Left lobe of liver (tissue), 2 donors: ENCODE measurements at places on chromosomes 6 and 20. TPM values are rescaled to one million over a fixed set of nuclear protein-coding genes. Genes with fewer than 3 reads are reported as not detected.

Gene VIP
- total RNA-seq: 0.15 TPM

Gene COL19A1
- 0.10 TPM for total RNA-seq

Gene SIRPA
- total RNA-seq: 35.9 TPM

Gene PPARD
- 10.8 TPM for total RNA-seq

Gene TMEM200A
- total RNA-seq: 0.10 TPM

Gene GPX5
- not detected for total RNA-seq

Gene DEFB112
- not detected for total RNA-seq

Gene RAD21L1
- not detected for total RNA-seq

Gene SLC2A4RG
- total RNA-seq: 195 TPM

Gene TSPYL4
- total RNA-seq: 5.2 TPM

GRCh38 chr6:89410788-89411144, 1.3 kb downstream of the RRAGD start:
- DNase-seq: no peak

DNA sequence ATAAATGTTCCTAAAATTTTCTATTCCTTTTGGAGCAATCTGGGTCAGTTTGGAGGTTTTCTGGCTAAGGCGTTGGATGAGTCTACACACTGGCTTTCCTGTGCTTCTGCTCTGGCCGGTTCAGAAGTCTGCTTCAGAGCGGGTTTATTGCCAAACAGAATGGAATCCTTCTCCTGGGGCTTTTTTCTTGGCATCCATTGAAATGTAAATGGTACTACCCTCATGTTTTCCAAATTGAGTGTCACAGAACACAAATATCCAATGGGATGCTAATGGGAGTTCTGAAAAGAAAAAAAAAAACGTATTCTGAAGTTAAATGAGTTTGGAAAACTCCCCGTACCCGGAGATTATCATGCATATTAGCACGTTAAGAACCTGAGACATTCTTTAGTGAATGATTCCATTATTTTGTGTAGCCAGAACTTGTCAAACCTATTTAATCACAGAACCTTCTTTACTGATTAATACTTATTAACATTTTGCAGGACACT, 930.3 kb downstream of the QKI start:
- DNase-seq: no peak

DNA sequence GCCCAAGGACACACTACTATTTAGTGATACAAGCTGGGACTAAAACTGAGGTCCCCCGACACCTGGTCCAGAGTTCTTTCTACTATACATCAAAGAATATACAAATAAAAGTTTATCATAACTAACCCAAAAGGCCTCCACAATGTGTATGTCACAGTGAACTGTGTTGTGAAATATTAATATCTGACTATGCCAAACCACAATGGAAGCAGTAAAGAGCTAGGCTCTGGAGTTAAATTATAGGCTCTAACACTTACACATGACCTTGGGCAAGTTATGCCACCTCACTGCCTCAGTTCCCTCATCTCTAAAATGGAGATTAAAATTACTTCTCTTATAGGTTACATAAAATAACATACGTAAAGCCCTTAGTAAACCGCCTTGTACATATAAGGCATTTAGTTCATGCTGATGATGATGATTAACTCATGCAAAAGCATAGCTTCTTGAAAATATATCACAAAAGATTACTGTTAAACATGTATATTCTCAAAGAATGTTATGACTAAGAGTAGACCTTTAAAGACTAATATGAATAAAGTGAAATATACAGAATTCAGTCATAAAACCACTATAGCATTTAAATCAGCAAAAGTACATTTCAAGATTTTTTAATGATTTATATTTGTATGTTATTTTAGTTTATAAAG, 5.7 kb downstream of the SUPT3H start:
- no peak for DNase-seq

GRCh38 chr6:21312118-21312517, 281.4 kb upstream of the SOX4 start:
- DNase-seq: no peak

- DNase-seq: peak; percentile 83
These were observed 9.0 kb upstream of the HSP90AB1 start for GRCh38 chr6:44237813-44238433.

DNA sequence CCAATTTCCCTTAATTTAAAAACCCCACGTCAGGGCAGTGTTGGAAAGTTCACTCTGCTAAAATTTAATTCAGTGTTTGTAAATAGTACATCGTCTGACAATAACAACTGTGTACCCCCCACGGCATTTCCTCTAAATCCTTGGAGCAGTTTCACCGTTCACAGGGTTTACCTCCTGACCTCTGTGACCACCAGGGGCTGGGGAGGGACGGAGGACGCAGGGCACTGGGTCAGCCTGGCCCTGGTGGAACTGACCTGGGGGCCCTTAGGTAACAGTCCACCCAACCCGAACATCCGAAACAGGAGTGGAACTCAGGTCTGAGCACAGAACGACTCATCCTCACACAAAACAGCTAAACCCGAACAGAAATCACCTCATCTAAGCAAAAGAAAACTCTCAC, 2.1 kb downstream of the ZBTB46 start:
- no peak for DNase-seq

DNA sequence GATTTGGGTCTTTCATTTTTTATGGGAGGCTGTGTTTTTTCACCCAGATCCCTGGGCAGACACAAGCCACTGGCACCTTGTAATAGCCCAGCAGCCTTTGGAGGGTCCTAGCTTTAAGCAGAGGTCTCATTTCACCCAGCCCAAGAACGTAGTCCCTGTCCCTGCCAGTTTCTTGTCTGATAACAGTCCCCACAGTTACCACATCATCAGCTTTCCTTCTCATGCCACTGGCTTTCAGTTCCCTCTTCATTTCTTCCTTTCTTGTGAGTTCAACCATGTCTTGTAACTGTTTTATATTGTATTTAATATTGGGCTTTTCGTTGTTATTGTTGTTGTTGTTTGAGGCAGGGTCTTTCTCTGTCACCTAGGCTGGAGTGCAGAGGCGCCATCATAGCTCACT, 10.6 kb downstream of the PNPLA1 start:
- DNase-seq: no peak

- DNase-seq: peak; percentile 93
These were observed 104.8 kb upstream of the PTPN1 start for GRCh38 chr20:50405235-50405914.

GRCh38 chr6:87222676-87223075, 67.3 kb downstream of the ZNF292 start:
- DNase-seq: no peak

DNA sequence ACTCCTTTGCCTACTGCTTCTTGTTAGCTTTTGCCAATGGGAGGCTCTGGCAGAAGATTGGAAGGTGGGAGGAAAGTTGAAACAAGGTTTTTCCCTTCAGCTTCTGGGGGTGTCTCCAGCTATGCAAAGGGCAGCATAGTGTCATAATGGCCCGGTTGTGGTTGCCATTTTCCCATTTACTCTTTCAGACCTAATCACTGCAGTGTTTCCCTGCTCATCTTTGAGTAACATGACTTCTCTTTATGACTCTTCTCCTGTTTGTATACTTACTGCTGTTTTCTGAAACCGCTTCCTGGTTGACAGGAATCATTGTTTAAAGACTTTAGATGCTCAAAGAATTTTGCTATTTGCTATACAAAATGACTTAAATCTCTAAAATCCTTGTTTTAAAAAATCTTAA, 19.9 kb downstream of the NRN1 start:
- no peak for DNase-seq

- no peak for DNase-seq
These were observed 6.5 kb downstream of the NKAIN2 start for GRCh38 chr6:123810214-123810613.

GRCh38 chr6:30759575-30760239, 15.4 kb upstream of the IER3 start:
- no peak for DNase-seq

- DNase-seq: no peak
These were observed 130.4 kb upstream of the CDYL start for GRCh38 chr6:4645713-4646360.

DNA sequence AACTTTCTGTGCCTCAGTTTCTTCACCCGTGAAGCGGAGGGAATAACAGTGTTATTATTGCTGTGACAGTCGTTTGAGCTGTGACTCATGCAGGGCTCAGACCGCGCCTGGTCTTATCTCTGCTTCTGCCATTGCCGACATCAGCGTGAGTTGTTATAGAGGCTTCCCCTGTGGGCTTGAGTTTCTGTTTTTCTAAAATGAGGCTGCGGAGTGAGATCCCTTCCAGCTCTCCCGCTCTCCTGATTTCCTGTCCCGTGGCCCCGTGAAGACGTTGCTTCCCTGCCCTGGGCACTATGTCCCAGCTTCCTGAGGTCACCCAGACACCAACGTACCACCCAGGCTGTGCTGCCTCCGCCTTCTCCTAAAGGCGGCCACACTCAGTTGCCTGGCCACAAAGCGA, 278.5 kb downstream of the BMP7 start:
- DNase-seq: no peak

- DNase-seq: no peak
These were observed 50.5 kb upstream of the TRIM26 start for GRCh38 chr6:30263734-30264133.

- DNase-seq: no peak
These were observed 1.7 kb upstream of the TCF15 start for GRCh38 chr20:611843-612185.

DNA sequence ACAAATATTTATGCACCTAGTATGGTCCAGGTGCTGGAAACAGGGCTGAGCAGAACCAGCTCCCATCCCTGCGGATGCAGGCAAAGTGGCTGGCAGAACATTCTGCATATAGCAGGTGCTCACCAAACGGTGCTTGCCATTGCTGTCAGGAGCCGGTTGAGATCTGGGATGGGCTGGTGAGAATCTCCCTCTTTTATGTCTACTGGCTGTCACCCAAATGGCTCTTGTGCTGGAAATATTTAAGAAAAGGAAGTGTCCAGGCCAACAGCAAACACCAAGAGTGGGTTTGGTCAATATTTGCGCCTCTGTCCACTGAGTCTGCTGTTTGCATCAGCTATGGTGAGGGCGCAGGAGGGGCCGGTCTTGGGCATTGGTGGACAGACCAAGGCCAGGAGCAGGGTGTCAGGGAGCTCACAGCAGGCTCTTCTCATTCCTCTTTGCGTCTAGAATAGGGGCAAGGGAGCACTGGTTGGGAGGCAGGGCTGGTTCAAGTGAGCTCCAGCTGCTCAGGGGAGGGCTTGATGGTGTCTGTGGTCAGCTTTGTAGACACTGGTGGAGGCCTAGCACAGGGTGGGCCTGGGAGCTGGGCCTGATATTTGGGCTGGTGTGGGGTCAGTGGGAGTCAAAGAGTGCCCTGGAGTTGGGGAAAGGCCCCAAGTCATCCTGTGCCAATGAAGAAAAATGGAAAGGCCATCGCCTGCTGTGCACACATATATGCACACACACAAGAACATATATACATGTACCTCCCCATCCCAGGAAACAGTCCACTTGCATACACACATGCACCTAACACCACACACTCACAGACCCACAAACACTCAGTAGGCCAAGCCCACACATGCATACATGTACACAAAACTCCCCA, 1.4 kb upstream of the BPIFB2 start:
- DNase-seq: no peak

- DNase-seq: no peak
These were observed 709.8 kb downstream of the EPM2A start for GRCh38 chr6:145025488-145025887.
